ENCODE measurements at places on chromosomes 3 and 15.

- DNase-seq: no peak
These were observed 30.5 kb downstream of the TMED3 start for GRCh38 chr15:79341396-79341795.

DNA sequence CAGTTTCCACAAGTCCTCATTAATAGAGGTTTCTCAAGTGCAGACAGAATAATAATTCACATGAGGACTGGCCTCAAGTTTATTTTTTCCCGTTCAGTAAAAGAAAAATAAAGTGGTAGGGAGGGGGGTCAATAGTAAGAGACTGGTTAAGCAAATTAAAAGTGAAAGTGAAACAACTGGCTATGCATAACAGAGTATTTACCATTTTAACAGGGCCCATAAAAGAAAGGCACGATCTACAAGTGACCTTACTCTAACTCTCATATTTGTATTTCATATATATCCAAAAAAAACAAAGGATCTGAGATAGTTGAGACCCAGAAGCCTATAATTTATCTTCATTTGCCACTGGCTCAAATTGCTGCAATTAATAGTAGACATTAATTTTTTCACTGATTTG is 686.3 kb downstream of the NTRK3 start:
- no peak for DNase-seq

DNA sequence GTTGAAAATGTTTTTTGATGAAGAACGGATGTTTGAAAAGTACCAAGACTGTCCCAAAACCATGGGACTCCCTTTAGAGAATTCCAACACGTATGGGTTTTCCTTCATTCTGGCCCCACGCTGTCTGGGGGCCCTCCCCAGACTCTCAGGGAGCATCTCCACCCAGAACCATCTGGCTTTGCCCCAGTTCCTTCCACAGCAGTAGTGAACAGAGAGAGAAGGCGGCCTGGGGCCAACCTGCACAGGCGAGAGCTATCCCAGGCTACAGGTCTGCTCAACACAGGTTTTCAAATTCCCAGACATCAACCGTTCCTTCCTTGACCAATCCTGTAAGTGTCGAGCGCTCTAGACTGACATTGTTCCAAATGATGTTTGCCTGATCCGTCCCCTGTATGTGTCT is 92.5 kb upstream of the SNRPA1 start:
- DNase-seq: no peak

- DNase-seq: no peak
These were observed 117.0 kb upstream of the CHL1 start for GRCh38 chr3:79542-79941.

DNA sequence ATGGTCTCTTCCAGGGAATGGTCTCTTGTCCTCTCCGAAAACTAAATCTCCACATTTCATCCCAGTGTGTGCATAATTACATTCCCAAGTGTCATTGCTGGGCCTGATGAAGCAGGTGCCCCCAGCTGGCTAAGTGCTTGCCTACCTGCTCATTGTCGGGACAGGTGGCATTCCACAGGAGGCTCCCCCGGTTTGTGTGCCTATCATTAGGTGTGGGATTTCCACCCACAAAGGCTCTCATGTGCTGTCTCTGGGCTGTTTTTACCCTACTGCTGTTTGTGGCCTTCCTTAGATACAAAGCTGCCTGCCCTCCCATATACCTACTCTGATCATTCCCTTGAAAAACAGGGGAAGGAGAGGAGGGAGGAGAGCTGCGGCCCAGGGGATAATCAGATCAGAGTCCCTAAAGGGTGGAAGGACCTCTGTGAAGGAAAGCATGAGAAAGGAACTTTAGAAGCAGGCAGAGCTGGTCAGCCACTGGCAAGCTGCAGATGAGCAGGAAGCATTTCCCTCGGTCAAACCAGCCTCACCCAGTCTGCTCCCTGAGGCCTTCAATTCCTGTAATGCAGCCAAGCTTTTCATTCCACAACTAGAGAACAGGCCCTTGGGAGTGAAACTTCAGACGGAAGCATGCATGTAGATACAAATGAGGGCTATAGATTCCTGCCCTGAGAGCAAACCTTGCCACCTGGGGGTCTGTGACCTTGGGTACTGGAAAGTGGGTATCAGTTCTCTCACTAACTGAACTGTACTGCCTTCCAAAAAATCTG is 60.7 kb upstream of the HEG1 start:
- DNase-seq: no peak

DNA sequence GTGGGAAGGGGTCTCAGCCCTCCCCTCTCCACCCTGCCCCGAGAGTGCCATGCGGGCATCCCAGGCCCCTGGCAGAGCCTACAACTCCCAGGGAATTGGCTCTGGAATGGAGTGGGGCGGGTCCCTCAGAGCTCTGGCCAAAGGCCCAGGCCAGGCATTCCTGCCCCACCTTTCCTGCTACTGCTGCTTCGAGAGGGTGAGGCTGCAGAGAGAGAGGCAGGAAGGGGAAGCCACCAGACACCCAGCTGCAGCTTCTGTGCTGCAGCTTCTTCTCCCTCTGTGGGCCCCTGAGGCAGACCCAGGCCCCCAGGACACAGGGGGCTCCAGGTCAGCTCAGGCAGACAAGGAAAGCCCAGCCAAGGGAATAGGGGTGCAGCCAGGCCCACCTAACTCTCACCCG is 2.7 kb downstream of the ALS2CL start:
- no peak for DNase-seq

- DNase-seq: no peak
These were observed 17.9 kb downstream of the STT3B start for GRCh38 chr3:31550452-31551251.

- no peak for DNase-seq
These were observed 36.8 kb downstream of the MTMR10 start for GRCh38 chr15:30954674-30955073.

DNA sequence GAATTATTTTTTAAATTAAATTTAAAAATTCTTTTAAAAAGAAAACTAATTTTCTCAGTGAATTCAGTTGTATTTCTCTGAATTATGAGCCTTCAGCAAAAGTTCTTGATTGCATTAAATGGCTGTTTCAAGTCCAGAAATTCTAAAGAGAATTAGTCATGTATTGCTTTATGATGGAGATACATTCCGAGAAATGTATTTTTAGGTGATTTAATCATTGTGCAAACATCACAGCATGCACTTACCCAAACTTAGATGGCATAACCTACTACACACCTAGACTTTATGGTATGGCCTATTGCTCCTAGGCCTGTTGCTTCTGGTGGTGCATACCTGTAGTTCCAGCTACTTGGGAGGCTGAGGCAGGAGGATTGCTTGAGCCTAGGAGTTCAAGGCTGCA is 44.3 kb upstream of the GCNT3 start:
- no peak for DNase-seq

GRCh38 chr3:192155194-192155593 is 572.1 kb downstream of the FGF12 start:
- DNase-seq: no peak

DNA sequence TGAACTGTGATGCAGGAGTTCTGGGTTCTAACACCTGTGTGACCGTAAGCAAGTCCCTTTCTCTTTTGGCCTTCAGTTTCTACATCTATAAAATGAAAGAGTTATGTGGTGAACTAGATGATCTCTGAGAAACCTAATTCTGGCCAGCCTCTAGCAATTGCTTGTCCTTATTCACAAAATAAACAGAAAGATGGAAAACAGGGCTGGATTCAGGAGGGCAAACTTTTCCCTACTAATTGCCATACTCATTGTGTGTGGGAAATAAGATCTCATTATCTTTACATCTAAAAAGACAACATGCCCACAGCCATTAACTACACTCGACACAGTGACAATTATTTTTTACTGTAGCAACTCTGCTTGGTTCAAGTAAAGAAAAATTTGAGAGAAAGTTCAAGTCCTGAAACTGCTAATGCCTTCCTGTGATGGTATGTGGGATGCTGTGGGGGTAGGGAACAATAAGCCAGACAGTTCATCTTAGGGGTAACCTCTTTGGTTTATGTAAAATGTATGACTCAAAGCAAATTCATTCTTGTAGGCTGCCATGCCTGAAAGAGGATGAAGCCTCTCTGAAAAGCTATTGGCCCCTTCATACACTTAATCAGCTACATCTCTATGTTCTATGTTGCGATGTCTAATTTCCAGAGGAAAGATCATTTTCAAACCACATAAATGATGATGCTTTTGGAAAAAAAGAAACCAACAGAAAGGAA is 177.6 kb upstream of the BCL6 start:
- no peak for DNase-seq

- no peak for DNase-seq
These were observed 17.3 kb upstream of the DOCK3 start for GRCh38 chr3:50657407-50657806.

GRCh38 chr3:132283916-132284405 is 33.2 kb upstream of the ACP3 start:
- no peak for DNase-seq

DNA sequence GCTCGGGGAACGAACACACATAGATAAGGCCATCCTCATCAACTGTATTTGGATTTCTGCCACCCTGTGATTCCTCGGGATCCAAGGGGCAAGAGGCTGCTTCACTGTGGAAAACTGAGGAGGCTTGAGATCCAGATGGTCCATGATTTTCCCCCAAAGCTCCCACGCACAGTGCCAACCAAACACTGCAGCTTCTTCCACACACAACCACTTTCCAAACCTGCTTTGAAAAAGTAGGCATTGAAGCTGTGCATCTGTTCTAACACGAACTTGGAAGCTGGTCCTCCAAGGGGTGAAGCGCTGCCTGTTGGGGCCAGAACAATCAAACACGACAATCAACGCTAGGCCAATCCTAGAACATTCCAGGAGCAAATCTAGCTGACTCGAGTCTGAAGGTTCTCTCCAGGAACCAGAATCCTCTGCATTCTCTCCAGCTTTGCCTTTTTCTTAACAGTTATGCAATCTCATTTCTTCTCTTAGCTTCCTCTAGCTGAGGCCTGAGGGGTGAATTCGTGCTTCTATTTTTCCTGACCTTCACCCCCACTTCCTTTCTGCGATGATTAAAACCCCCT is 104.4 kb downstream of the LRRK1 start:
- DNase-seq: no peak

- DNase-seq: no peak
These were observed 91.2 kb upstream of the PHLDB2 start for GRCh38 chr3:111767756-111768445.

GRCh38 chr3:8170971-8171508 is 330.6 kb upstream of the LMCD1 start:
- DNase-seq: no peak

- no peak for DNase-seq
These were observed 13.1 kb downstream of the HDGFL3 start for GRCh38 chr15:83194528-83194927.

- DNase-seq: no peak
These were observed 9.7 kb upstream of the FBXL22 start for GRCh38 chr15:63587527-63587926.

DNA sequence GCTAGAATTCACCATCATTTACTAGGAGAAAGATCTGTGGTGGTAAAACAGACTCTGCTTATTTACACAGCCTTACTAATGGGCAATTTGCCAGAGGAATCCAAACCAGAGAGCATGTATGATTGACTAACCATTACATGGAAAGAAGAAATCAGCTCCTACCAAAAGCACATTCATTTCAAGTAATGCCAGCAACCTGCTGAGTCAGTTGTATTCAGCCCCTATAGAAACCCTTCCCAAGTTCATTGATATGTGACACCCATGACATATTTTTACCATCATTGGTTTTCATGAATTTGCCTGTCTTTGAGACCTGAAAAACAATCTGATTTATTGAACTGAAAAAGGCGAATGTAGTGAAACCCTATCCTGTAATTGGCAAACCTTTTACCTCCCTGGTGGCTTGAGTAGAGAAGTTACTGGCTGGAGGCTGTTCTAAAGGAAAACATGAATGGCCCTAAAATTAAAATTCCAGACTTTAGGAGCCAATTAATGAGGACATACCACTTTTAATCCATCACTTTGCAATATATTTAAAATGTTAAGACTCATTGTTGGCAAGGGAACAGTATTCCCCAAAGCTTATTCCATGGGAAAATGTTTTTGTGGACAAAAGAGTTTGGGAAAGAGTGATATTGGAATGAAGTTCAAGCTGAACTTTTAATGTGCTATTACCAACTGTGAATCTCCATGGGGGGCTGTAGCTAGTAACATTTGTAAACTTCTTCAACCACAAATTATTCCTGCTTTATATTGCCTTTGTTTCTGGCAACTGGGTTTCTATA is 542.9 kb downstream of the FHIT start:
- DNase-seq: no peak

GRCh38 chr3:190596349-190597285 is 82.7 kb downstream of the IL1RAP start:
- DNase-seq: no peak

GRCh38 chr3:25783661-25784512 is 644 bp upstream of the NGLY1 start:
- peak; percentile 60 for DNase-seq

All from CD8-positive, alpha-beta T cell (primary cell).